Astrocyte (in vitro differentiated cells and primary cell): ENCODE measurements at places on chromosomes 16 and 17. TPM values are rescaled to one million over a fixed set of nuclear protein-coding genes. Genes with fewer than 3 reads are reported as not detected.
A peak's percentile ranks its signal among the peaks of the same experiment; 100 is the strongest.

DNA sequence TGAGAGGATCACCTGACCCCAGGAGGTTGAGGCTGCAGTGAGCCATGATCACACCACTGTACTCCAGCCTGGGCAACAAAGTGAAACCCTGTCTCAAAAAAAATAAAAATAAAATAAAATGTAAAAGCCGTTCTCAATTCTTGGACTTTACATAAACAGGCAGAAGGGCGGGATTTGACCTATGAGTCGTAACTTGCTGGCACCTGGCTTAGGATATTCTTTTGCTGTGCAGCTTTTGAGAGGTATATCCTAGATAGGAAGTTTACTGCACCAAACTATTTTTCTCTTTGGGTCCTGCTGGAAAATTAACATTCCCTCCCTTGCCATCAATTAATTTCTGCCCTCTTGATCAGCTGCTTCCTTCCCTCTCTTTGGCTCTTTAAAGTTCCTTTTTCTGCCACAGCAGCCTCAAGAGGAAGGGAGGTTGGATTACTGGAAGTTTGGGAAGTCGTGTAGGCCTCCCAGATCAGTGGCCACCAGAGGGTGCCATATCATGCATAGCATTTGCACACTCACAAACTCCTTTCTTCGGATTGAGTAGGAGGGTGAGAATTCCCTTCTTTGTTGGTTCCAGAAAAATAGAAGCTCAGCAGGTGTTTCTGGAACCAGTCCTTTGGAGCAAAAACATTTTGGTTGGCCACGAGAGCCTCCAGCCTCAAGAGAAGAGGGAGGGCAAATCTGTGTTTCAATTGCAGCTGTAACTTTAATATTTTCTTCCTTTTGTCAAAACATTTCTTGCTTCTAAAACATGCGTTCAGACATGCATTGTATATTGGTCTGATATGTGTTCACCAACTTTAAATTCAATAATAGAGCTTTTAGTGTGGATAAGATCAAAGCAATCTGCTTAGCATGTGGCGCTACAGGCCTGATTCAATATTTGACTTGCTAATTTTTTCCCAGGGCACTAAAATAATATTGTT lies 147.3 kb downstream of the CCDC182 start:
- peak; percentile 61 for DNase-seq

DNA sequence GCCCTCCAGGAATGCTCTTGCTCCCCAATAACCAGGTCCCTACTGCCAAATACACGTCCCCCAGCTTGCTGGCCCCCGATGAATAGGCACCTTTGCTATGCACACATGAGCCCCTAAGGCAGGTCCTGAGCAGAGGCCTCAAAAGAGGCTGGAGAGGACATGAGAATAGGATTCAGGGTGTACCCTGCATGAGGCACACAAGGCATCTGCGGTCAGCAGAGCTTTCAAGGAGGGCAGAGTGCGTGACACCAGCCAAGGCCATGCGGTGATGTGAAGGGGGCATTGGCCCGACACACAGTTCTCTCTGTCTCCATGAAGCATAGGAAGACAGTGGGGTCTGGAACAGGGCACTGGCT lies 6.9 kb downstream of the SEZ6L2 start:
- no peak for DNase-seq

GRCh38 chr17:38543403-38544174 lies 62.2 kb downstream of the SRCIN1 start:
- no peak for DNase-seq

DNA sequence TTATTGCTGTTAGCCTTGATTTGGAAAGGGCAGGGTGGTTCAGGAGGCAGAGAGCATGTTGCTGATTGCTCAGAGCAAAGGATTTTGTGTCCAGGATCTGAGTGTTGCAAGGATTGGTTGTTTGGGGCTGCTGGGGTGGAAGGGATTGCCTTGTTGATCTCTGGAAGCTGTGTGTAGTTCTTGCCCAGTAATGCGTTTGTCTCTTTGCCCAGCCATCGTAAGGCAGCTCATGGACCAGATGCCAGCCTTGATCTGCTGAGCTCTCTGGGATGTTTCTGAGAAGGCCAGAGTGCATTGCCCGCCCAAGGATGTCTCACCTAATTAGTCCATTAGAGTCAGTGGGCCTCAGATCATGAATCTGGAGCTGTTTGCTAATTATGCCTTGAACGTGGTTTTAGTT lies 33.6 kb downstream of the NKD1 start:
- DNase-seq, result no peak

The TMEM114 gene
- total RNA-seq, result not detected in 2 replicates

The NPTX1 gene
- total RNA-seq, result 0.43 and 0.48 TPM in 2 replicates
